ENCODE measurements at places on chromosomes 5 and 9.

GRCh38 chr5:125047871-125048270 lies 301.4 kb upstream of the ZNF608 start:
- no peak for DNase-seq

DNA sequence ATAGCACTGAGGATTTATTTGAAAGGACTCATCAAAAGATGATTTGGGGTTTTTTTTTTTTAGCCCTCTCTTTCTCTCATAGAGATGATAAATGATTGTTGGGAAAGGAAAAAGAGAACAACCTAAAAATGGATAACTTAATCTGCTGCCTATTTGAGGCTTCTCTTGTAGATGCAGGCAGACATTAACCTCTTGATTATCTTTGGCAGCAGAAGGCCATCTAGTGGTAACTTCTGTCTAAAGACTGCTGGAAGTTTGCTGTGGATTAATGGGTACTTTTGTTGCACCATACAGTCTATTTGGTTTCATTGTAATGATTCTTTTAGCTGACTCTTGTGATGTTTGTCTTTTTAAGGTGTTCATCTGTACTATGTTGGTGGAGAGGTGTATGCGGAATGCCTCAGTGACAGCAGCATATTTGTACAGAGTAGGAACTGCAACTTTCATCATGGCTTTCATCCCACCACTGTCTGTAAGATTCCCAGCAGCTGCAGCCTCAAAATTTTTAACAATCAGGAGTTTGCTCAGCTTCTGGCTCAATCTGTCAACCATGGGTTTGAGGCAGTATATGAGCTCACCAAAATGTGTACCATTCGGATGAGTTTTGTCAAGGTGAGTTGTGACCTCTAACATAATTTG lies 18.8 kb downstream of the SMIM32 start:
- no peak for DNase-seq

DNA sequence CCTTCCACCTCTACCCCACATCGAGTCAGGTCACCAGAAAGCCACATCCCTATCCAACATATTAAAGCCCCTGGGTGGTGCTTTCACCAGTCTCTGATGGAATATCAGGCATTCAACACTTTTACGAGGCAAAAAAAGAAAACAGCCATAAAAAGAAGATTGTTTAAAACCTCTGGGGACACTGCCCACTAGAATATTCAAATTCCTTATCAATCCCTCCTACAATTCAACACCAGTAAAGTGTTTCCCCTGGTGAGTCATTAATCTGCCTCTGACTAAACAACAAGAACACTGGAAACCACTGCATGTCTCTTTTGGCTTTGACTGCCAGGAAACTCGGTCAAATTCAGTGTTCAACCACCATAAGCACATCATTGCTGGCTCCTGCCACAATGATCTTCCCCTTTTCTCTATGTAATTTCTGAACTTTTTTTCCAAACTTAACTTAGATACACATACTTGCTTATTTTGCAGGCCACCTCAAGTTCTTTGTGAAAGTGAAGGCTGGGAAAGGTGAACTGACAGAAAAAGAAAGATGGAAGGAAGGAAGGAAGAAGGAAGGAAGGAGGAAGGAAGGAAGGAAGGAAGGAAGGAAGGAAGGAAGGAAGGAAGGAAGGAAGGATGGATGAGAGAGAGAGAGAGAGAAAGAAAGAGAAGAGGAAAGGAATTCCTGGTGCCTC lies 105.3 kb downstream of the PAX5 start:
- DNase-seq, result no peak

- DNase-seq, result no peak
Measured at GRCh38 chr9:109455861-109456260, 42.2 kb downstream of the PTPN3 start.

DNA sequence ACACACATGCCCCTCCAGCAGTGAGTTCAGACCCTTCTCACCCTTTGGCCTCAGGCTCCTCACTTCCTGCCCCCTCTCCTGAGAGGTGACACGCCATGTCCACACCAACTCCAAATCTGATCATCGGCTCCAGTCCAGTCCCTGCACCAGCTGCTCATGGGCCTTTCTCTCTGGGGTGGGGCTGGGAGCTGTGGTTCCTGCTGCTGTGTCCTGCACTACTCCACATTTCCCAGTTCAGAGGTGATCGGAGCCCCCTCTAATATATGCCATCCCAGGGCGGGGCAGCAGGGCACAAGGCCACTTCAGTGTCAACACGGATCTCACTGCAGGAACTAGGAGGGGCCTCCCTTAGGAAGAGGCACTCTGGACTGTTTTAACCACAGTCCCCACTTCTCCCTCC lies 91.5 kb downstream of the ADAMTS2 start:
- DNase-seq, result no peak

DNA sequence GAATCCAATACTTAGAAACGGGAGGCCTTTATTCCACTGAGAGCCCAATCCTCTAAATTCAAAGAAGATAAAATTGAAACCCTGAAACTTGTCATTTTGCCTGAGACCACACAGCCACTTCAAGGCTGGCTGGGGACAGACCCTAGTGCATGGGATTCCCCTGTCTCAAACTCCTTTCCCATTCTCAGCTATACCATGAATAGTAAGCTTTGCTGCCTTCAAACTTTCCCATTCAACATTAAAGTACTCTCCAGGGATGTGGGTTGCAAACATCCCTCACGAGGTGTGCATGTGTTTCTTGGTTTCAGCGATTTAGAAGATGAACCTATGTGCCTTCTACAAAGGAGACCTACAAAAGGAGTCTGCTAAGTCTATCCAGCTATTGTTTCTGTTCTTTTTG lies 64.6 kb downstream of the GABRB2 start:
- no peak for DNase-seq

- DNase-seq, result no peak
Measured at GRCh38 chr9:2727966-2728613, 10.8 kb downstream of the KCNV2 start.

GRCh38 chr9:125440411-125440810 lies 178.8 kb downstream of the GAPVD1 start:
- DNase-seq, result no peak

- no peak for DNase-seq
Measured at GRCh38 chr9:114198249-114199040, 43.1 kb downstream of the COL27A1 start.

DNA sequence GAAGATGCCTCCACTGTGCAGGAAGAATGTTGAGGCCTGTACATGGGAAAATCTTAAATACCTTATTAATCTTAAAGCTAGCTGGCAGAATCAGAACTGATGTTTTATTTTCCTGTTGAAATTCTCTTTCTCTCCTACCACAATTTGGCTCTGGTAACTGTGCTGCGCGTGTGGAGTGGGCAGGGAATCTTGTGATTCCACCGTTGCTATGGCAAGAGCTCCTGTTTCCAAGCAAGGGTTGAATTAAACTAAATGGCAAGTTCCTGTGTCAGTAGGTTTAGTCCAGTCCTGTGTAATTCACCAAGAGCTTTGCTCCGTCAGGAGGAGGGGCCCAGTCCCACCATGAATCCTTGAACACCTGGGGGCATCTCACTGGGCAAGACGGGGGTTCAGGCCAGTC lies 36.4 kb downstream of the NXNL2 start:
- DNase-seq, result no peak
